ENCODE measurements at places on chromosomes 6 and 20.

DNA sequence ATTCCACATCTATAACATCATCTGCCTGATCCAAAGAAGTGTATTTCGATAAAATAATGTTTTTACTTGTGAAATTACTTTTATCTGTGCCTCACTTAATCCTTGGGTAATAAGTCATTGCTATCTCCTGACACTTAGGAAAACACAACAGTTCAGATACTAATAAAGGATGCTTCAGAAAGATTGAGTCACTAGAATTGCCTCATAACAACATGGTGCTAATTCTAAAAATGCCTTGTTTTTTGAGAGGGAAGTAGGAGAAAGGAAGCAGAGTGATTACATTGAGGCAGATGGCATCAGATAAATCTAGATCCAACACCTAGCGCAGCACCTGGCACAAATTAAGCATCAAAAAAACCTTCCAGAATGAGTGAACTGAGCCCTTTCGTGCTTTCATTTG, 69.0 kb downstream of the NCOA7 start:
- DNase-seq: no peak

- DNase-seq: no peak
Measured at GRCh38 chr20:9103955-9104354, 35.1 kb downstream of the PLCB4 start.

DNA sequence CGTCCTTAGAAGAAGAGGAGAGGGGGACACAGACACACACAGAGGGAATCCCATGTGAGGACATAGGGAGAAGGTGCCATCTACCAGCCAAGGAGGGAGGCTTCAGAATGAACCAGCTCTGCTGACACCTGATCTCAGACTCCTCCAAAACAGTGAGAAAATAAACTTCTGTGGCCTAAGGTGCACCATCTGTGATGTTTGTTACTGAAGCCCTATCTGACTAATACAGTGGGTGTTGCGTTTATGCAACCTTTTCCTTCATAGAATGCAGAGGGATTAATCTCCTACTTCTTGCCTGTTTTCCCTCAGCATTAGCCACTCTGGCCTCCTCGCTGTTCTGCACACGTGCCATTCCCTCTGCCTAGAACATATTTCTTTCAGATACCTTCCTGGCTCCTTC, 81.5 kb upstream of the EDN1 start:
- DNase-seq: no peak

- no peak for DNase-seq
Measured at GRCh38 chr6:30334075-30334783, 7.5 kb downstream of the TRIM39 start.

DNA sequence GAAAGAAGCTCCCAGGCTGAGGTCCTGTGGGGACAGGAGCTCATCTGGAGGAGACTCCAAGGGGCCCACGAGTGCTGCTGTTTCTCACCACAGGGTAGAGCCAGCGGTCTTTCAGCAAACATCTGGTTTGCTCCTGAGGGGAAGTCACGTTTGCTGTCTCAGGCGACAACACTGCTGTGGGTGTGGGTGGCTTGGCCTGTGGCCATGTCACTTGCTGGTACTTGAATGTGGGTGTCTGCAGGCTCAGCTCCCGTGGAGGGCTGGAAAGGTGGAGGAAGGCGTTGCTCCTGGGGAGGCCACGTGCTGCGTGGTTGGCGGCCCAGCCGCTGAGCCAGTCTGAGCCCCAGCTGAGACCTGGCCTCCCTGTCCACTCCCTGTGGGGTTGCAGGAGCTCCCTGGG, 52.8 kb upstream of the MPC1 start:
- no peak for DNase-seq

- DNase-seq: peak; percentile 60
Measured at GRCh38 chr20:50242863-50243609, 52.4 kb downstream of the CEBPB start.

- DNase-seq: no peak
Measured at GRCh38 chr6:170021579-170021978, 269.3 kb downstream of the DLL1 start.

GRCh38 chr20:10970109-10970508, 296.3 kb upstream of the JAG1 start:
- no peak for DNase-seq

DNA sequence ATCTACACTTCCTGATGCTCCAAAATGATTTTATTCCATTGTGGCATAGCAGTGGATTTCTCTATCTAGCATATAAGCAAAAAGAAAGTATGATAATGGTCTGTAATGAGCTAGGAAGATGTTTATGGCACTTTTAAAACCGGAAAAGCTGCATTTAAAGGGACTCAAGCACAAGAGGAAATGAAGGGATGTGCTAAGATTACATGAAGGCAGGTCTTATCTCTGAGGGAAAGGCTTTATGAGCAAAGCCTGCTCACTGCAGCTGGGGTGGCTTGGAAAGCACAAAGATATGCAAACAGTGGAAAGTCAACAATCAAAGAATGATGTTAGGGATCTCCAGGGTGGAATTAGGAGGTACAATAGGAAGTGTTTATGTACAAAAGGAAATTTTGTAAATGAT, 138.2 kb downstream of the TENT5A start:
- no peak for DNase-seq

All from caudate nucleus (tissue), 63 donors.